Stimulated activated CD4-positive, alpha-beta T cell treated with anti-CD3 and anti-CD28 coated beads, Interleukin-4, amount 100 ng/mL, for 24 hours (primary cell): ENCODE measurements at places on chromosomes 7 and 10.

GRCh38 chr10:49175587-49176309 lies 12.4 kb downstream of the TMEM273 start:
- no peak for DNase-seq

DNA sequence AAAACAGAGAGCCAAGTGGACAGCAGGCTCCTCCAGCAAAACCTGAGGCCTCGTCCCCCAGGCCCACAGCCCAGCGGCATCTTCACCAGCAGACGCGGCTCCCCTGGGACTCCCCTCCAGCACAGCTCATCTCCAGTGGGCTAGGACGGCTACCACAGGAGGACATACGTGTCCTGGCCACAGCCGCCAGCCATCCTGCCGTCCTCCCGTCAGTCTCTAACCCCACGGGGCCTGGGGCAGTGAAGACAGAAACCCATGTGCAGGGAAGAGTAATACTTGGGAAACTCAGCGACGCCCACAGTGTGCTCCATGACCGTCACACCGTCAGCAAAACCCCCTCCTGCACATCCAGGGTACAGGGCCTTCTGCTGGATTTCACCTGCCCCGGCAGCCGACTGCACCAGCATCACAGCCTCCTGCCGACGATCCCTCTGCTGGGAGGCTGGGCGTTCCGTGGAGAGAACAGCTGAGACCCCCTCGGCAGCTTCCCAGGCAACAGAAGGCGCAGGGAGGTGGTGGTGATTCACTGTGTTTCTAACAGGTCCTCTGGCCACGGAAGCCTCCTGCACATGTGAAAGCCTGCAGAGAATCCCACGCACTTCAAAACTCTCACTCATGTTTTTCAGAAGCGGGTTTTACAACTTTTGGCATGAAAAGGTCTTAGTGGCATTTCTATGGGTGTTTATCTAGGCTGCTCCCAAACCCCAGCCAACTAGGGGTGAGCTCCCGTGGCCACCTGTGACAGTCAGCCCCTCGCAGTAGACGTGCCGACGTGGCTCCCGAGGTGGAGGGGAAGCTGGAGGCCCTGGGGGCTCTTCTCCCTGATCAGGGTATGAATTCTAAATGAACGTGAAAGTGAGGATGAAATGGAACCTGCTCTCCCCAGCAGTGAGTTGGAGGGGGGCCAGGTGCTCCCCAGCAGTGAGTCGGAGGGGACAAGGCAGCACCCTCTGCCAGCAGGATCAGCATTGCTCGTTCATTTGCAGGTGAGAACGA lies 513.5 kb downstream of the PTPRN2 start:
- DNase-seq = no peak

DNA sequence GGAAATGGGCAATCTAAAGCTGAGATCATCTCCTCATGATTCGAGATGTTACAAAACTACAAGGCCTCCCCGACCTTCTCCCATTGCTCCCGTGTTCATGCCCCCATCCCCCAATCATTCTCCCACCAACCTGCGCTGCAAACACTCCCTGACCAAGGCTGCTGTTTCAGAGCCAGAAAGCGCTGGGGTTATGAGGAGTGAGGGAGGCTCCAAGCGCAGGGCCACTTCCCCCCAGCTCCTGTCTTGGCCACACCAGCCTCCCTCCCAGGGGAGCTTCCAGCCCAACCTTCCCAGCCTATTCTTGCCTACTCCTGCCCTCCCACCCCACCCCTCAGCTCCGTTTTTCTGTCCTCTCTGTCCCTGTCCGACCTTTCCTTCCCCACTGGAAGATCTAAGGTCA lies 14.7 kb upstream of the NODAL start:
- no peak for DNase-seq

GRCh38 chr7:103989200-103989784 lies at the start of gene RELN:
TSS of gene RELN (minus strand) at chr7:103989658. CDS start at chr7:103989356, 302 bp downstream.
- DNase-seq = no peak

DNA sequence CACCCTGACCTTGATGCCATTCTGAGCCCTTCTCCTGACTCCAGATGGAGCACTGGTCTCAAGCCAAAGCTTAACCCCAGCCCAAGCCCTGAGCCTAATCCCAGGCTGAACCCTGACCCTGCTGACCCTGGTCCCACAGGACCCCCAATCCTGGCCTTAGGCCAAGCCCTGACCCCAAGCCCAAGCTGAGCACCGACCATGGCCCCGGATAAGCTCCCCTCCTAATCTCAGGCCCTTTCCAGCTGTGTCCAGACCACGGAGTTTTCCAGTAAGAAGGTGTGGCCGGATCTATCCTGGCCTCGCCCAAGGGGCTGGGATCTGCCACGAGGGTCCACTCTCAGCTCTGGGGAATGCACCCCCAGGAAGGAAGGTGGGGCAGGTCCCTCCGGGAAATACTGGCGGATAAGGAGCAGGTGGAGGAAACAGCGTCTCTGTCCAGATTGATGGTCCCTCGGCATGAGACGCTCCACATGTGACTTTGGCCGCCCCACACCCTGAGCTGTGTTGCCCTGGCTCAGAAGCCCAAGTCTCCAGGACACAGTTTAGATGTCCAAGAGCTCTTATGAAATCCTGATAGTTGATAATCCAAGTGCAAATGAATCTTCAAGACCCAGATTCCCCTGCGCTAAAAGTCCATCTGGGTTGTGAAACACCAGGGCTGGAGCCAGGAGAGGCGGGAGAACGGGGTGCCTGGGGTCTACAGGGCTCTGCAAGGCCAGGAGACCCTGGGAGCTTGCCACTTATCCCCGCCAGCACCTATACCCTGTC lies 10.4 kb downstream of the ELN start:
- DNase-seq = no peak

- no peak for DNase-seq
These were observed 112.4 kb downstream of the ADCY1 start for GRCh38 chr7:45686441-45687184.

GRCh38 chr10:5411941-5412276 lies 448 bp upstream of the NET1 start:
- DNase-seq = no peak
